ENCODE measurements at places on chromosomes 13 and 19.

GRCh38 chr19:5718579-5719273 lies 1.2 kb downstream of the LONP1 start:
- peak; percentile 71 for DNase-seq

DNA sequence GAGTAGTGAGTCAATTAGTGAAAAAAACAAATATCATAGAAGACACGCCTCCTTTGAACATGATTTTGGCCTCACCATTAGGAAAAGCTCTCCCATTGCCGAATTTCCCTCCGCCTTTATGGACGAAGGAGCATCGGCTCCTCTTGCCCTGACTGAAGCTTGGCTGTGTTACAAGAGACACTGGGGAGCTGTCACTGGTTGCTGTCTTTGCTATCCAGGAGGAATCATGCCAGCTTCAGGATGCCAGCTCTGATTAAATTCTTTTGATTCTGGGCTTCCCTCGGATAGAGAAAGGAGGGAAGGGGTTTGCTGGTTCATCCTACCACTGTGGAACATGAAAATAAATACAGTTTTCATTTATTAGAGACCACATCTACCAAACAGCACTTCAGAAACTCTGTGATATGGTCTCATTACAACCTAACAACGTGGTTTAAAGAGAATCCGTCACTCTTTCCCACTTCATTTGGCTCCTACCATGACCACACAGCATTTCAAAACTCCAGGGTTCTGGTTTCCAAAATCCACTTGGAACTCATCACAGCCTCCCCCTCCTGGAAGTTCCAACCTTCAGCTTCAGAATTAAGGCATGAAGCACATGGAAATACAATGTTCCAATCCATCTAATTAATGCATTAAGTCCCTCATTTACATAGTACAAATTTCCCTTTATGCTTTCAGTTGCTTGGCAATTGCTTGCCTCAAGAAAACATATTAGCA lies 446.0 kb downstream of the EFNB2 start:
- no peak for DNase-seq

DNA sequence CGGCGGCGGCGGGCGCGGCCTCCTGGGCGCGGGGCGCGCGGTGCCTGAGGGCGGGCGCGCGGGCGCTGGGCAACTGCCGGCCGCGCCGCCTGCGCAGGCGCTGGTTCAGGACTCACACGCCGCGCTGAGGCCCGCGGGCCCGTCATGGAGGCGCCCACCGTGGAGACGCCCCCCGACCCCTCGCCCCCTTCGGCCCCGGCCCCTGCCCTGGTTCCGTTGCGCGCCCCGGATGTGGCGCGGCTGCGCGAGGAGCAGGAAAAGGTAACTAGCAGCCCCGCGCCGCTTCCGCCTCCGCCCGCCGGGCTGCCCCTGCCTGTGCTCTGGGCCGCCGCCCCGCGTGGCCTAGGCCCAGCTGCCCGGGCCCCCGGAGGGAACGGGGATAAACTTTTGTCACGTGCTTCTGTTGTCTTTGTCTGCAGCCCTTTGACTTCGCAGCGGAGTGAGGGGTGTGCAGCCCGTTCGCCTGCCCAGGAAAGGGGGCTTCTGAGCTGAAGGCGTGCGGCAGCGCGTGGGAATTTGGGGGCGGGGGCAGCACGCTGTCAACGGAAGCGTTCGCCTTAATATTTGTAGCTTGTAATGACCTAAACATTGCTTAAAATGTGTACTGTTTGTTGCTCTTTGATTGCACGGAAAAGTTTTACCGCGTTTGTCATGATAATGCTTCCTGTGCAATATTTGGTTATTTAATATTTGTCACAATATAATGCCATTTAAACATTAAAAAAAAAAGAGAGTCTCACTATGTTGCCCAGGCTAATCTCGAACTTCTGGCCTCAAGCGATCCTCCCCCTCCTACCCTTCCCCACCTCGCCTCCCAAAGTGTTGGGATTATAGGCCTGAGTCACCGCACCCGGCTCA lies 594 bp downstream of the URI1 start:
- peak; percentile 78 for DNase-seq

DNA sequence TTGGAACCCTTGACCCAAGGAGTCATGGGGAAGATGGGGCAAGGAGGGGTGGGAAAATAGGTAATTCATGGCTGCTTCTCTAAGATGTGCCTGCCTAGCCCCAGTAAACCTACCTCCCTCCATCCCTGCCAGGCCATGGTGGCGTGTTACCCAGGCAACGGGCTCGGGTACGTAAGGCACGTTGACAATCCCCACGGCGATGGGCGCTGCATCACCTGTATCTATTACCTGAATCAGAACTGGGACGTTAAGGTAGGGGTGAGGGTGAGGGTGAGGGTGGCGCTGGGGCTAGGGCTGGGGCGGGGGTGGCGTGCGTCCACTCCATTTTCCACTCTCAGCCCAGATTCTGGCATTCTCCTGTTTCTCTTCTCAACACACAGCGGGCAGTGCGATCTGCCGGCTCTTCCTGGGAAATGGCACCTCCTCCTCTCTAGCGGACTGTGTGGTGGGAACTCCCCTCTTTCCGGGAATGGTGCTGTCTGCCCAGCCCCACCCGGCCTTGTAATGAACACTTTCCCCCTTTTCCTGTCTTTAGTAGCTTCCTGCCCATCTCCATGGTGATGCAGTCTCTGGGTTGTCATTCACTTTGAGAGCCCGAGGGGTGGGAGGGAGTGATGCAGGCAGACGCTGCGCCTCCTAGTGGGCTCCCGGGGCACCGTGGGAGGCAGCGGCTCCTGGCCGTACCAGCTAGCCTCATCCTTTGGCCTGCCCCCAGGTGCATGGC lies 7.6 kb downstream of the EGLN2 start:
- DNase-seq, result peak; percentile 76

GRCh38 chr19:37920591-37921450 lies 13.8 kb downstream of the SIPA1L3 start:
- no peak for DNase-seq

GRCh38 chr13:99366075-99366987 lies 59.1 kb upstream of the GPR183 start:
- no peak for DNase-seq

DNA sequence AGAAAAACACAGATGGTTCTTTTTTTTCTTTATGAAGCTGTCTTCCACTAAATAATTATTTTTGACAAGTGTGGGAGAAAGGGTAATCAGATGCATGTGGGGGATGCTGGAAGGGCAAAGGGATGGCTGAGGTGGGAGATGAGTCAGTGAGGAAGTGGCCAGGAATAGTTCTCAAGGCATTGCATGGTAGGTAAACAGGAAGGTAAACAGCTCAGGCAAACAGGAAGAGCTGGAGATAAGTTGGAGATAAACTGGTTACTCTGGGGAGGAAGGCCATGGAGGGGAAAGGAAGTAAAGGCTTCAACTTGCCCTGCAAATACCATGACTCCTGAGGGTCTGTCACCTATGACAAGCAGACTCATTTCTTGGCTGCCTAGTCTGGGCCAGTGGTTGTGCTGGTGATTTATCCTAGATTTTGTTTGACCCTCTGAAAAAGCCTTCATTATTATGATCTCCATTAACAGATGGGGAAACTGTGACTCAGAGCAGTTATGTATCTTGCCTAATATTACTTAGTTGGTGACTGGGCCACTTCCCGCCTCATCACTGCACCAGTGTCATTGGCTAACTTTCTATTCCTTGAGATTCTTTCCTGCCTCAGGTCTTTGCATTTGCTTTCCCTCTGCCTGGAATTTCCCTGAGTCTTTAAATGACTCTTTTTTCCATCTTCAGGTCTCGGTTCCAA lies 17.1 kb downstream of the ACTL9 start:
- no peak for DNase-seq

- no peak for DNase-seq
Measured at GRCh38 chr19:53965091-53965490, 2.4 kb downstream of the CACNG8 start.

DNA sequence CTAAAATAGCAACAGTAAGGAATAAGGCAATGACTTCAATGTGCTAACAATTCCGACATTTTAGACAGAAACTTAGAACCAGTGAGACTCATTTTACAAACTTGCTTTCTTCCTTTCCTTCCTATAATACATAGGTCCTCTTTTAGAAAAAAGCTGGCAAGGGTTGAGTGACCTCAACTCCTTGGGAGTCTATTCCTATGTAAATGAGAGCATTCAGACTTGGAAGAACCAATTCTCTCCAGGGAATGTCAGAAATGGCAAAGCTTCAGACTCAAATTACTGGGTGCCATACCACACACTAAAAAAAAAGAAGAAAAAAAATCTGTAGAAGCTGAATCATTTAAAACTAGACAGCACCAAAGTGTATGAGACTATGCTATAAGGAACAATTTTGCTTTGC lies 1328.2 kb downstream of the OLFM4 start:
- no peak for DNase-seq

DNA sequence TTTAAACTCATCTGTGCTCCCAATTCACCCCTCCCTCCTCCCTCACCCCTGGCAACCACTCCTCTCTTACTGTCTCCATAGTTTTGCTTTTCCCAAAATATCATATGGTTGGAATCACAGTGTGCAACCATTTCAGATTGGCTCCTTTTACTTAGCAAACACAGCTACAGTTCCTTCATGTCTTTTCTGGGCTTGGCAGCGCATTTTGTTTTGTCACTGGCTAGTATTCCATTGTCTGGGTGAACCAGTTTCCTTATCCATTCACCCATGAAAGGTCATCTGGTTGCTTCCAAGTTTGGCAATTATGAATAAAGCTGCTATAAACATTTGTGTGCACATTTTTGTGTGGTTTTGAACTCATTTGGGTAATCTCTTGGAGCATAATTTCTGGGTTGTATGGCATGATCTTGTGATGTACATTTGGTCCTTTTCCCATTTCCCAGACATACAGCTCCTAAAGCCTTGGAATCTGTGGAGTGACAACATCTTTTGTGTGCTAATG lies 23.9 kb upstream of the GAS6 start:
- no peak for DNase-seq

DNA sequence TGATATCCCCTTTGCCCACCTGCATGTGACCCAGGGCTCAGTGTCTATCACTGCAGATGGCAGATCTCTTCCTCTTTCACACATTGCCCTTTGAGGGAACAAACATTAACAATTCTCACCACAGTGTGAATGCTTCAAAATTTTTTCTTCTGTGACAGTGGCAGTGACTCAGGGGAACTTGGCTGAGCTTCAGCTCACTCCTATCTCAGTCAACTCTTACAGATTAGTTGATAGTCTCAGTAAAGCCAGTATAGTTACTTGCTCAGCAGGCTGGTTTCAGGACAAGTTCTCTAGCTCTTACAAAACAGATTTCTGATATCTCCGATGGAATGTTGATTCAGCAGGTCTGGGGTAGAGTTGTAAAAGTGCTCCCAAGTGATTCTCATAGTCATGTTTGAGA lies 166.9 kb downstream of the DLEU7 start:
- no peak for DNase-seq

DNA sequence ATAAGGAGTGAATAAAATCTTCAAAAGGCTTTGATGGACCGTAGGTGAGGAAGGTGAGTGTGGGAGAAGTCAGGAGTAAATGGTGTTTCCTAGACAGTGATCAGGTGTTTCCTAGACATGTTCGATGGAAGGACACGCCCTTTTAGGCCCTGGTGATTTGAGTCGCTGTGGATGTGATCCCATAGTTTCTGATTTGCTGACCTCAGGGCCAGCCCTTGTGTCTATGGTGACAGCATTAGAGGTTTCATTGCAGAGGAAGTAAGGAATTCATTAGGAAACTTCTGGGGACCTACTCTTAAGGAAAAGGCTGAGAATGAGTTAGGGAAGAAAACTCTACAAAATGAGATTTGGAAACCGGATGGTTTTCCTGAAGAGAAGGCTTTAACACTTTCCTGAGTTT lies 31.5 kb upstream of the RNF113B start:
- no peak for DNase-seq

- DNase-seq, result no peak
Measured at GRCh38 chr19:11023710-11024109, 62.9 kb downstream of the SMARCA4 start.

DNA sequence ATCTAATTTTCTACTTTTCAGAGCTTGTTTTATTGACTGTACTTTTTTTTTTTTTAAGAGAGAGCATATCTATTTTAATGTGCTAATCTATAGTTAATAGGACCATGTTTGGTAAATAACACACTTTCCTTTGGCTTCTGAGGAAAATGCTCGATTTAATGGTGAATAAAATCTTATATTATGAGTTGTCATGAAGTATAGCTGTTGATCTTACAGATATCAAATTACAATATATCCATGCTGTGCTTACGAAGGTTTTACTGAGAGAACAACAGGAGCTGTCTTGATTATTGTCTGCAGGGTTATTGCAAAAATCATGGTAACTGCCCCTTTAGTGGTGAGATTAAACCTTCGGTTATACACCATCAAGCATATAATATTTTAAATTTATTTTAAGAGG lies 29.6 kb downstream of the URI1 start:
- no peak for DNase-seq

- DNase-seq, result no peak
Measured at GRCh38 chr13:72953391-72953965, 105.3 kb upstream of the KLF5 start.

DNA sequence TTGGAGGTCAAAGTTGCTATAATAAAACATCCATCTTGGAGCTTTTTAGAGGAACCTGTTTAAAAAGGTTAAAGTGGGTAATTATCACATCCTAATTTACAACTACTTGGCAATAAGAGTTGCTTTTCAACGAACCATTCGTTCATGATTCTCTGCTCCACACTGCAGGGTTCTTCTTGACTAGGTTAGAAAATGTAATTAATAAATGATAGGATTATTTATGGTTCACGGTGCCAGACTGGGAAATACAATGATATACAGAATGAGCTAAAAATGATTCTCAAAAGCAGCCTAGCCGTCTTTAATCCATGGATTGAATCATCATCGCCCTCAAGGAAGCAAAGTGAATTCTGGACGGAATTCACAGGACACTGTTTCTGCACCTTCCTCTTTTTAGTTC lies 291.2 kb downstream of the TEX29 start:
- no peak for DNase-seq

GRCh38 chr13:114119196-114119595 lies 13.2 kb downstream of the RASA3 start:
- no peak for DNase-seq

DNA sequence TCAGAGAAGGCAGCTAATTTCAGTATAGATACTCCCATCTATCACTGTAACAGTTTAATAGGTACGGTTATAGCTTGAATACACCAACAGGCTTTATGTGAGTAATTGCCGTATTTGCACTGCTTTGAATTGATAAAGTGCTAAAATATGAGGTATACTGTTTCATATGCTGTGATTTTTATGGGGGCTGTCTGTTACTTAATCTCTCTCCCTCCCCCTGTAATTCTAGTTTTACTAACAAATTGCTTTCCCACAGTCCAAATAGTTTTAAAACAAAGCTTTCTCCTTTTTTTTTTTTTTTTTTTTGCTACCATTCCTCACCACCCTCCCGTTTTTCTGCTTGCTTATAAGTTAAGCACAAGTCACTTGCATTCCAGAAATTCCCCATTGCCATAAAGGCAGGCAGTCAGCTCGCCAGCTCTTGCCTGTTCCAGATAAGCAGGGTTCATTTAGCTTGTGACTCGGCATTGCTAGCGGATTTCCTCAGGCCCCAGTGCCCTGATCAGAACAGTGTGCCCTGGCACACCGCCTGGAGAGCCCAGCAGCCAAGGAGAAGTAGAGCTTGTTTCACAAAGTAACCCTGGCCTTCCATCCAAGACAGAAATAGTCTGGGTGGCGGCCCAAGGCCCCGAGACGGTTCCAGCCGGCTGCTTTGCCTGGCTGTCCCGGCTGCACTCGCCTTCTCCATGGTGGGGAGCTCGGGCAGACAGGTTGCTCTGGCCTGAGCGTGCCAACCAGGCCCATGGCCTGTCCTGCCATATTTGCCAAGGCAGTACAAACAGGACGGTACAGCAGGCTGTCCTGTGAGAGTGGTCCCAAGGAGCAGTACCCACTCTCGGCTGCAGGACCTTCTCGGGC lies 43.5 kb upstream of the NPAS1 start:
- DNase-seq, result no peak
